Activated CD8-positive, alpha-beta memory T cell treated with anti-CD3 and anti-CD28 coated beads for 48 hours (primary cell): ENCODE measurements at places on chromosomes 7 and 10.

GRCh38 chr7:157488281-157488680, 151.5 kb downstream of the DNAJB6 start:
- DNase-seq, result no peak

GRCh38 chr7:132547821-132548220, 28.4 kb downstream of the PLXNA4 start:
- DNase-seq, result no peak

GRCh38 chr10:100736144-100736808, 9.1 kb upstream of the PAX2 start:
- no peak for DNase-seq

GRCh38 chr10:34465678-34466077, 349.4 kb downstream of the PARD3 start:
- no peak for DNase-seq

DNA sequence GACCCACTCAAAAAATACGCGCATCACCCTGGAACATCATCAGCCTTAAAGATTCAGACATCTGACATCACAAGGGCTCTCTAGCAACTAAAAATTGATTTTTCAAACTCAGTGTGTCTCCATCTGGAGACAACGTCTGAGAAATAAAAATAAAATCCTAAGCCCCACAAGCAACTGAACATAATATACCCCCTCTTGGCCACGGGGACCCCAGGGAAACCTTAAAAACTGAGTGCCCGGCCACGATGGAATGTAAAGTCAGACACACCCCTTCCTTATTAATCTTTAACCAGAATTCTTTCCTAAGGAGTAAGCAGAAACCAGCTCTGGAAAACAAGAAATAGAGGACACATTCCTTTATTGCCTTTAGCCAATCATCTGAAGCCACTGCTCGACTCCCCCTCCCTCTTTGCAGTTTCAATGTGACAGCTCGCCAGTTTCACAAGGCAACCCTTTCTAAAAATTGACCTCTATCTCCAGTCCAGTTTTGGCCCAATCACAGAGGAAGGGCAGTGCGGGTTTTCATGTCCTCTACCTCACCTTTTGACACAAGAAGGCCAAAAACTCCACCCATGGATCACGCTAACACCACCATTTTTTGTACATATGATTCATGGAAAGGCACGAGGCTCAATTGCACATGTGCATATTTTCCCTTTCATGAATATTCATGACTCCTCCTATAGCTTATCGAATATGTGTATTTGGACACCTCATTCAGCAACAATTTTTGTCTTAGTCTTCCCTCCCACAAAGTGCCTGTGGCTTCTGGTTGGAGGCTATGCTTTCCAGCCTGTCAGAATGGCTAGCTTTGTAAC, 24.2 kb downstream of the IFIT3 start:
- no peak for DNase-seq

GRCh38 chr7:26624839-26625238, 239.6 kb downstream of the SKAP2 start:
- DNase-seq, result no peak

- DNase-seq, result no peak
Observed at GRCh38 chr7:17497549-17498167, 199.2 kb downstream of the AHR start.

DNA sequence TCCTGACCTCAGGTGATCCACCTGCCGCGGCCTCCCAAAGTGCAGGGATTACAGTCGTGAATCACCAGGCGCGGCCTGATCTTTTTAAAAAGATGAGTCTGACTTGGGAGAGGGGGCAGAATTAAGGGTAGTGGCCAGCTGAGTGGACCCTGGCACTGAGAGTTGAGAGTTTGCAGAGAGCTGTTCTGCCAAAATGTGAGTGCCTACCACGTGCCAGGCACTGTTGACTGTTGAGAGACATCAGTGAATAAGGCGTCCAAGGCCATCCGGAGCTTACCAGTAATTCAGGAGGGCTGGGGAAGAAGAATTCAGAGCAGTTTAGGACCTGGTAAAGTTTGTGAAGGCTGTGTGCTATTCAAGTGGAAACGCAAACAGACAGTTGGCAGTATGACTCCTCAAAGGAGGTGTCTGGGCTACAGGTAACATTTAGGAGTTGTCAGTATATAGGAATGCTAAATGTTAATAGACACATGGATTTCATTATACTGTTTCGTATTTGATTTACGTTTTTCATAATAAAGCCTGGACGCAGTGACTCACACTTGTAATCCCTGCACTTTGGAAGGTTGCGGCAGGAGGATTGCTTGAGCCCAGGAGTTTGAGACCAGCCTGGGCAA, 1.5 kb downstream of the NIPSNAP2 start:
- no peak for DNase-seq

DNA sequence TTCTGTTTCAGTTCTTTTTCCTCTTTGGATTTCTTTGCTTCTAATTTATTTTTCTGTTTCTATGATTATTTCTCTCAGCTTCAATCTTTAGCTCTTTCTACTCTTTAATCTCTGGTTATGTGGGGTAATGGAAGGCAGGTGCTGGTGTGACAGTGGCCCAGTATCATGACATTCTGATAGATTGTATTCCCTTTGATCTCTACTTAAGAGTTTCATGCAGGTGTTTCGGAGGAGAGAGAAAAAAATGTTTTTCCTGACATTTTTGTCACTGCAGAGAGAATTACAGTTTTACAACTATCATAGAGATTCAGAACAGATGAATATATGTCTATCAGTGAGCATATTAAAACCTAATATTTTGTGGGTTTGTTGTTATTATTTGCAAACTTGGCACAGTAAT, 524.9 kb downstream of the CNTNAP2 start:
- DNase-seq, result no peak

DNA sequence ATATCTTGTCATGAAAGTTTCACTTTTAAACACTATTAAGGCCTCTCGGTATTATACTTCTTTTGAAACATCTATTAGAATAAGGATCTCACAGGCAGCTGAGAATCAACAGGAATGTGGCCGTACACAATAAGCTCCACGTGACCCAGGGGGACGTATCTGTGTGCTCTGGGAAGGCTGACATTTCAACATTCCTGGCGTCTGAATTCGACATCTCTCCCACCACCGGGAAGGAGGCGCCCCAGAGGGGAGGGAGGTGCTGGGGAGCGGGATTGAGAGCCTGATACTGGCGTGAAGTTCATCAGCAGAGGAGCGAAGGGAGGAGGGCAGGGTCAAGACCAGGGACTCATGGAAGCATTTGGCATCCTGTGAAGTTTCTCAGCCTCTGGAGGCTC, 401.3 kb downstream of the DNAJB6 start:
- DNase-seq, result no peak

DNA sequence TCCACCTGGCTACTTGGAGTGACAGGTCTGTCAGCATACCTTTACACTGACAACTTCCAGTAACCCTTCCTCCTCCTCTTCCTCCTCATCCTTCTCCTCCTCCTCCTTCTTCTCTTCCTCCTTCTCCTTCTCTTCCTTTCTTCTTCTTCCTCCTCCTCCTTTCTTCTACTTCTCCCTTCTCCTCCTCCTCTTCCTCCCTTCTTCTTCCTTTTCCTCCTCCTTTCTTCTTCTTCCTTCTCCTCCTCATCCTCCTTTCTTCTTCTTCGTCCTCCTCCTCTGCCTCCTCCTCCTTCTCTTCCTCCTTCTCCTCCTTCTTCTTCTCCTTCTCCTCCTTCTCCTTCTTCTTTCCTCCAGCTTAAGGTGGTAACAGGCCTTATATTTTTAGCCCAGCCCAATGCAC, 109.3 kb upstream of the PLXDC2 start:
- DNase-seq, result no peak

DNA sequence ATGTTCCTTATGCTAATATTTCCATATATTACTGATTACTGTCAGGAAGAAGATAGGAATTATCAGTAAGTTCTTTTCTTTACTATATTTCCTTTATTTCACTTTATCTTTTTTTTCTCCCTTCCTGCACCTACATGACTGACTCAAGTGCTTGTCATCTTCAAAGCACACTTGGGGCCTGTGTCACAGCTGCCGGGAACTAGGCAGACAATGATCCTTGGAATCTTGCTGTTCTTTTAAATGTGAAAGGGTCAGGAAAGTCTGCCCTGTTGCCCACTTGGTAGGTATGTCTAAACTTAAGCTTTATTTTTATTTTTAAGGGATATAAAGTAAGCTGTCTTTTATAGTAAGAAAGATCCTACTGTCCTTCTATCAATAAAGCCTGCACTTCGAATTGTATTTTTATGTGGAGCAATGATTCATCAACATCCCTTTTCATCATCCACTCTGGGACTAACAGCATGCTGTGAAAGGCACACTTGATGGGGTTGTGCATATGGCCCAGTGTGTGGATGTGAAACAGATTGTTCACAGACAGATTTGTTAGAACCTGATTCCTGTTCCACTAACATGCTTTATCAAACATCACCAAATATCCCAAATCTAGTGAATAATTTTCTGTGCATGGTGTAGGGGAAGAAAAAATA, 556.9 kb downstream of the DNAJB9 start:
- no peak for DNase-seq

- no peak for DNase-seq
Observed at GRCh38 chr7:6248581-6248980, 23.8 kb downstream of the CYTH3 start.

GRCh38 chr10:13517675-13518074, 11.1 kb downstream of the BEND7 start:
- no peak for DNase-seq

DNA sequence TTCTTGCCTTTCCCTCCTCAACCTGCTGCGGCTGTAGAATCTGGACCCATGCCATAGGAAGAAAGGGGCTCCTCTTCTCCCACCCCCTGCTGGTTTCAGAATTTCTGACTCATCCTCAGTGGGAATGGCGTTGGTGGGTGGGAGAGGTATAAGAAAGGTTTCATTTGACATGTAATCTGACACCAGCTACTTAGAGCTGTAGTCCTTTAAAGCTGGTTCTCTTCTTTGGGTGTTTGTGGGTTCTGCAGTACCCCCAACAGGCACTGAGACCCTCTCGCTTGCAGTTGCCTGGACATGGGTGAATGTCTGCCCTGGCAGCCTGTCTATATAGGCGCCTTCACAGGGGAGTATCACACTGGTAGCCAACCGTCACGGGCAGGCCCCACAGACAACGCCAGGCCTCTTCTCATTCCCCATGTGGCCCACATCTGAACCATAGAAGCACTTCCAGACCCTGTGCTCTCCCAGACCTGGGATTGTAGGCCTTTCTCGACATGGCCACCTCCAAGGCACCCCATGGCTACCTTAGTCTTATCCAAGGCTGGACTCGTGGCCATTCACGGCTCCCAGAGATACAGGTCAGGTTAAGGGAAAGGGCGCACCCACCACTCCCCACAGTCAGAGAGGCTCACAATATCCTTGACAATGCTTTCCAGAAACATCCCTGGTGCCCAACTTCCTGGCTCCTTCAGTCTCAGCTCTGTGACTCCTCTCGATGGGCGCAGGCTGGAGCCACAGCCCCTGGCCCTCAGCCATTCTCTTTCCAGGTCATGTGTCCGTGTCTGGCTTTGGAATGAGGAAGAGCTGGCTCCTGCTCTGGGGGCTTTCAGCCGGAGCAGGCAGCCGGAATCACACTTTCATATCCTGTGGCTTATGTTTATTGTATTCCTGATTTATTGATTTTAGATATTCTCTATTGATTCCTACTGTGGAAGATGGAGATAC, 17.5 kb downstream of the ZNF862 start:
- no peak for DNase-seq

DNA sequence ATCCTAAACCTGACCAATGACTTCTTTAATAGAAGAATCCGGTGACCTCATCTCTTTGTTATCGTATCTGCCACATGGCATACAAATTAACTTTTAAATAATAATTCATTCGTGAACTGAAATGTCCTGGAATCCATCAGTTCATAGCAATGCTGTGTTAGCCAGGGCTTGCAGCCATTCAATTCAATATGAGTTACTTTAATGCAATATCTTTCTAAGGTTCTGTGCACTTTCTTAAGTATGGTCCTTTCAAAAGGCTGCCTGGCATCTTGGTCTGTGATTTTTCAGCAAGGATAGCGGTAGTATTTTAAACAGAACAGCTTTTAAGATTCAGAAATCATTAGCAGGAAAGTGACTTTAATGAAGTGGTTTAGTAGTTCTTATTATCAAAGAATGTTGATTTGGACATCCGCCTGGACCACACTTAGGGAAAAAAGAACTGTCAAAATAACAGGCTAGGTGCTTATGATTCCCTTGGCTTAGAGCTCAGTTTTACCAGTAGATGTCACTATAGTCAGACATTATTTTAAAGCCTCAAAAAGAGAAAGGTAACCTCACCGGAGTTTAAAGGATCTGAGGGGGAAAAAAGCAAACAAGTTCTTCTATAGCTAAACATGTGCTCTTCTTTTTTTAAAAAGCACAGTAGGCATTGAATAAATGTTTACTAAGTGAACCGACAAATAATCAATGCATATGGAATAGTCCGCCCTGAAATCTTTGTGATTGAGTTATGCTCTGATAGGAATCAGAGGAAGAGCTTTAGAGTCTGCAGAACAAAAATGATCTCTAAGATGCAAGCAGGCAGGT, 22.7 kb downstream of the SLC35G1 start:
- no peak for DNase-seq

DNA sequence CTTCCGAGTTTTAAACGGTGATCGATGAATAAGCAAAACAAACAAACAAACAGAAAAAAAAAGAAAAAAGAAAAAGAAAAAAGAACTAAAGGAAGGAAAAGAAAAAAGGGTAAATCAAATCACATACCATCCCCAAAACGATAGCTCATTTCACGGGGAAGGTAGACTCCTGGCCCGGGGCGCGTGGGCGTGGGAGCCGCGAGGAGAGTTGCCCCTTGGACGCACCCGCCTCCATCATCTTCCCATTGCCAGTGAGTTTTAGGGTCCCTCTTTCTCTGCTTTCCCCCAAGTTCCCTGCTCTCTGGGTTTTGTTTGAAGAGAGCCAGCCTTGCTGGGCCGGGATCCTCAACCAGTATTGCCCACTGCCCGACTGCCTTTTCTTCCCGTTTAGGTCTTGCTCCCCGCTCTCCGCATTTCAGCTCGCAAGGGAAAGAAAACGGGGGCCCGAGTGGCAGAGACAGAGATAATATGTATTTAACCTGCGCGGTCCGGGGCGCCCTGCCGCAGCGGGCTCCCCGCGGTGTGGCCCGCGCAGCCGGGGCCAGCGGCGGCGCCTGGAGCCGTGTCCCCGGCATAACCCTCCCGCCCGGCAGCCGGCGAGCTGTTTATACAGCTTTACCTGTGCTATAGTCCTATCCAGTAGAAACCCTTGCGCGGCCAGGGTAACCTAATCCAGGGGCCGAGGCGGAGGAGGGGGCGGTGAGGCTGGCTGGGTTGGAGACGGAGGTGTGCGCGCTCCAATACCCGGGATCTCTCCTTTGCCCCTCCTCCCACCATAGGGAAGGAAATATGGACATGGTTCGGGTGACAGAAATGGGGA, 5.2 kb upstream of the GATA3 start:
- DNase-seq, result no peak

GRCh38 chr7:121211253-121211652, 117.5 kb upstream of the WNT16 start:
- DNase-seq, result no peak

- DNase-seq, result no peak
Observed at GRCh38 chr10:96280859-96281258, 9.5 kb upstream of the BLNK start.
